ENCODE measurements at places on chromosomes 1 and 21.

GRCh38 chr1:204545202-204545601, 29.0 kb downstream of the MDM4 start:
- no peak for DNase-seq

GRCh38 chr1:76105372-76105771, 30.8 kb downstream of the ST6GALNAC3 start:
- DNase-seq = no peak

GRCh38 chr1:236066828-236067386, 2.0 kb upstream of the NID1 start:
- no peak for DNase-seq

DNA sequence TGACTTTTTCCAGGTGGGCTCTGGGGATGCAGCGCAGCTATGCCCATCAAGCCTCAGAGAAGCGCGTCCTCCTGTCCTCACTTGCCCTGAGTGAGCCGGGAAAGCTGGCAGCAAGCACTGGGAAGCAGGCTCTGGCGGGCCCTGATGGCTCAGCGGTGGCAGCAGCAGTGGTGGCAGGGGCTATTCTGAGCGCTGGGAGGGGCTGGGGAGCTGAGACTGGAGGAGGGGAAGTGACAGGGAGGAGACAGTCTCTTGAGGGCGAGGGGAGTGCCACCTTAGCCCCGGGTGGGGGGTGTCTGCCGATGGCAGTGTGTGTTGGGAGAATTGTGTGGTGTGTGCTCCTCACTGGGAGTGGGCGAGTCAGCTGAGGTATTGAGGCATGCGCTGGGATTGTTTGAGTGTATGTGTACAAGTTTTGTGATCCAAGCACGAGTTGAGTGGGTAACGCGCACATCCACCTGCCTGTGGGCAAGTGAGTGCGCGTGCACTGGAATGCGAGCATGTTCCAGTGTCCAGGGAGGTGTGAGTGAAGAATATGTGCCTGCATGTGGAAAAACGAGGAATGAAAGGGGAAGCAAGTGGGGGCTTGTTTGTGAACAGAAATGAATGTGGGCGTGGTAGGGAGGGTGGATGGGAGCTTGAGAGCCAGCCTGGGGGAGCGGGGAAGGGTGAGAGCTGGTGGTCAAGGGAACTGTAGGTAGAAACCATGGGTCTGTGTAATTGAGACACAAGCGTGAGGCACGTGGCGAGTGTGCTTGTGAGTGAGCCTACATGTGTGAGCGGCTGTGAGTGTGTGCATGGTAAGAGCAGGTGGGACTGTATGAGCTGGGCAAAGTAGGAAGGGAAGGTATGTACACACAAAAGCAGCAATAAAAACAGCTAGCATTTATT, 2.9 kb upstream of the FOXO6 start:
- no peak for DNase-seq

GRCh38 chr21:42641311-42642218, 11.9 kb upstream of the PDE9A start:
- no peak for DNase-seq

All from BJ (cell line).